Activated T-cell treated with anti-CD3 and anti-CD28 coated beads, Interleukin-2, amount 50 U/mL, for 24 hours (primary cell): ENCODE measurements at places on chromosomes 6 and 20.

DNA sequence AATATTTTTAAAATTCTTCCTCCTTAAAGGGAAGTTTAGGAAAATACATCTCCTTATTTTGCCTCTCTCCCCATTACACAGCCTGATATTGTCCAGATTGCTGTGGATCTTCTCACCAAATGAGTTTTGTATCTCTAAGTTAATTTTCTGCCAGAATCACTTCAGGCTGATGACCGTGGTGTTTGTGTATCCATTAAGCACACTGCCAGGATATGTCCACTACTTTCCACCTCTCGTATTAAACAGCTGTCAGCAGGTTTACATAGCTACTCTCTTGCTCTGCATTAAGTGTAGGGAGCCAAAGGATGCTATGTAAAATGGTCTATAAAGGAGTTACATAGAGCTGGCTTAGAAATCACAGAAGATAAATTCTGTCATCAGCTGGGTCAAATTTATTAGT is 201.1 kb downstream of the ZFAND3 start:
- H3K4me1 ChIP-seq, result peaks cover 30% of the 10 kb centered on the region
- no peak for DNase-seq
- H3K27ac ChIP-seq, result no peak overlapping the region
- no peak overlapping the region for H3K4me3 ChIP-seq

DNA sequence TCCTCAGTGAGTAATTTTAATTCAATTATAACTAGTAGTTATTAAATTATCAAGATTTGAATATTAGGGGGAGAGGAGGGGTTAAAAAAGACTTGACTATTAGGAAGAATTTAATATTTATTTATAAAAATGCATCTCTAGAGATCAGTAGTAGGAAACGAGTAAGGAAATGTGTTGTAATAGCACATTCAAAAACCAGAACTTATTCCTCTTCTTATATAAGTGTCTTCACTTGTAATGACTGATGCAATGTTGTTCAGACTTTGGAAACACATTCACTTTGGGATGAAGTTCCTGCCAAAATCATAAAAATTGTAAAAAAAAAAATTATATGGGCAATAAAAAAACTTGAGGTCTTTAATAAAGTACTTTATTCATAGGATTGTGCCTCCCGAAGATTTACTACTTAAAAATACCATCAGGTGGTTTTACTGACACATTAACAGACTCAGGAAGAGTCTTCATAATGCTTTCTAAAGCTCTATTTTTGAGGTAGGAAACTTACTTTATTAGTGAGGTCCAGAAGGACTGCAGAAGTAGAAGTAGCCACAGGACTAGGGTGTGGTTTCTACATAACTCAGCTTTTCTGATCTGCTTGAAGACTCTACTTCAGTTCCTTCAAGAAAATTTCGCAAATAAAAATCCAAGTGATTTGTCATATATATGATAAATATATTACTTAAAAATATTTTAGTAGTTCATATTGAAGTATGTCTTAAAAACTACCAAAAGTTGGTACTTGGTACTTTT is 59.8 kb downstream of the CCDC170 start:
- H3K4me3 ChIP-seq, result no peak overlapping the region
- no peak overlapping the region for H3K27ac ChIP-seq
- no peaks in the 10 kb centered on the region for H3K27me3 ChIP-seq
- H3K4me1 ChIP-seq, result no peaks in the 10 kb centered on the region

DNA sequence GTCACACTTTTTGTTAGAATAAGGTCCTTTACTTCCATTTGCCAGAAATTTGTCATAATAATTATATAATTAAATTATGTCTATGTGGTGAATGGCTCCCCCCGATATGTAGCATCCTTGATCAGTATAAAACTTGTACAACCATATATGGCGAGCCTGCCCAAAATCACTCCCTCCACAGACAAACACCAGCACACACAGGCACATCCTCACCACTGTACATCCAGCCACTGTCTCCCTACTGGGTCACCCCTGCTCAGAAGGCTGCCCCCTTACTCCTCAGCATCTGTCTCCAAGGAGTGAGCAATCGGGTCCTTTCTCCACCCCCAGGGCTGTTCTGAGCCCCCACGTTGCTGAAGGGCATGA is 87.0 kb upstream of the MYL9 start:
- no peak for DNase-seq
- no peak overlapping the region for H3K4me3 ChIP-seq
- no peak overlapping the region for H3K27ac ChIP-seq
- H3K27me3 ChIP-seq, result no peaks in the 10 kb centered on the region
- H3K4me1 ChIP-seq, result no peaks in the 10 kb centered on the region
- H3K36me3 ChIP-seq, result no peaks in the 10 kb centered on the region

DNA sequence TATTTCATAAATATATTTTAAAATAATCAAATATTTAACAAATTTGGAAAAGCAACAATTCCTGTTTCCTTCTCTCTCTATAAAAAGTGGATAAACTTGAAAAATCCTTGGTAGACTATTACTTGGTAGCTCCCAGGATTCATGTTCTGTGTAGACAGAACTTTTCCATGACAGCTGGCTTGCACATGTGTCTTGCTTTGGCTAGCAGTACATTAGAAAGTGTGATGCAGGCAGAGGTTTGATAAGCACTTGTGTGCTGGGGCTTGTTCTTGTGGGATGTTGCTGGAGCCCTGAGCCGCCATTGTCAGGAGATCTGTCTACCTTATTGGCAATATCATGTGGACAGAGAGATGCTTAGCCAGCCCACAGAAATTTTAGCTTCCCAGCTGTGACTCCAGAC is 327.2 kb downstream of the CDKAL1 start:
- H3K36me3 ChIP-seq, result peaks cover 12% of the 10 kb centered on the region
- H3K4me1 ChIP-seq, result no peaks in the 10 kb centered on the region
- no peak overlapping the region for H3K27ac ChIP-seq
- H3K4me3 ChIP-seq, result no peak overlapping the region

DNA sequence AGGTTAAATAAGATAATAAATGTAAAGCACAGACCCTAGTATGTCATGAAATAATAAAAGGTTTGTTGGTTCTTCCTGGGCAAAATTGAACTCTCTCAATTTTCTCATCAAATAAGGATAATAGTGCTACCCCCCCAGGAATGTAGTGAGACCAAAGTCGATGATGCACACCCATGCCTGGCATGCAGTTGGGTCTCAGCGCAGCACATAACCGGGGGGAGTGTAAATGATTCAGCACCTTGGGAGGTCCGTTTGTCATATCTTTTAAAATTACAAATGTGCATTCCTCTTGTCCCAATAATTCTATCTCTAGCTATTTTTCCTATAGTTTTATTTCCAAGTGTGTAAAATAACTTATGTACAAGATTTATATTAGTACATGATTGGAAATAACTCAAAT is 31.3 kb upstream of the CCDC167 start:
- peaks cover 2% of the 10 kb centered on the region for H3K36me3 ChIP-seq
- DNase-seq, result no peak
- no peaks in the 10 kb centered on the region for H3K27me3 ChIP-seq

DNA sequence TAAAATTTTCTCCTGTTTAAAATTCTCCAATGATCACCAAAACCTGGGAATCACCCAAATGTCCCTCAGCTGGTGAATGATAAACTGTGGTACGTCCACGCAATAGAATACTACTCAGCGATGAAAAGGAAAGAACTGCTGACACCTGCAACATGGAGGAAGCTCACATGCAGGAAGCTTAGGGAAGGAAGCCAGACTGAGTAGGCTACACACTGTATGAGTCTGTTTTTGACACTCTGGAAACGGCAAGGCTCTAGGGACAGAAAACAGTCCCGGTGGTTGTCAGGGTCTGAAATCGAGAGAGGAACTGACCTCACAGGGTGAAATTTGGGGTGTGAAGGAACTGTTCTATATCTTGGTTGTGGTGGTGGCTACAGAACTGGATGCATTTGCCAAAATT is 25.2 kb upstream of the TLDC2 start:
- no peak overlapping the region for H3K4me3 ChIP-seq
- peaks cover 3% of the 10 kb centered on the region for H3K4me1 ChIP-seq
- H3K36me3 ChIP-seq, result no peaks in the 10 kb centered on the region
- no peaks in the 10 kb centered on the region for H3K27me3 ChIP-seq

- peaks cover 22% of the 10 kb centered on the region for H3K36me3 ChIP-seq
- H3K4me3 ChIP-seq, result no peak overlapping the region
- H3K27ac ChIP-seq, result no peak overlapping the region
- DNase-seq, result no peak
- H3K4me1 ChIP-seq, result peaks cover 27% of the 10 kb centered on the region
Observed at GRCh38 chr20:59217173-59217572, 53.6 kb downstream of the ZNF831 start.

GRCh38 chr6:53315086-53315724 is 33.5 kb downstream of the ELOVL5 start:
- H3K27me3 ChIP-seq, result no peaks in the 10 kb centered on the region
- H3K27ac ChIP-seq, result peak overlapping the region; percentile 87
- no peak for DNase-seq
- H3K4me1 ChIP-seq, result peaks cover 77% of the 10 kb centered on the region
- no peak overlapping the region for H3K4me3 ChIP-seq
- H3K36me3 ChIP-seq, result peaks cover 35% of the 10 kb centered on the region

GRCh38 chr6:45555981-45556771 is 178.4 kb upstream of the SUPT3H start:
- H3K4me3 ChIP-seq, result no peak overlapping the region
- no peak for DNase-seq
- H3K27ac ChIP-seq, result no peak overlapping the region
- H3K36me3 ChIP-seq, result peaks cover 8% of the 10 kb centered on the region
- H3K27me3 ChIP-seq, result no peaks in the 10 kb centered on the region

DNA sequence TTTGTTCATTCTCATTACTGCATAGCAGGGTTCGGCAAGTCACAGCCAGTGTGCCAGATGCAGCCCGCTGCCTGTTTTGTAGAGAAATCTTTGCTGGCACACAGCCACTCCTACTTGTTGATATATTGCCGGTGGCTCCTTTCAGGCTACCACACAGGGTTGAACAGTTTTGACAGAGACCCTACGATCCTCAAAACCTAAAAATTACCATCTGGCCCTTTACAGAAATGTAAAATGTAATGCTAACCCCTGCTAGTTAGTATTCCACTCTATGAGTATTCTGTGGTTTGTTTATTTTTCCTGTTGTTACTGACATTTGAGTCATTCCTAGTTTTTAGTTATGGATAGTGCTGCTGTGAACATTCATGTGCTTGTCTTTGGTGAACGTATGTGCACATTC is 11.5 kb downstream of the DHX35 start:
- DNase-seq, result no peak
- no peak overlapping the region for H3K4me3 ChIP-seq
- H3K27me3 ChIP-seq, result no peaks in the 10 kb centered on the region

DNA sequence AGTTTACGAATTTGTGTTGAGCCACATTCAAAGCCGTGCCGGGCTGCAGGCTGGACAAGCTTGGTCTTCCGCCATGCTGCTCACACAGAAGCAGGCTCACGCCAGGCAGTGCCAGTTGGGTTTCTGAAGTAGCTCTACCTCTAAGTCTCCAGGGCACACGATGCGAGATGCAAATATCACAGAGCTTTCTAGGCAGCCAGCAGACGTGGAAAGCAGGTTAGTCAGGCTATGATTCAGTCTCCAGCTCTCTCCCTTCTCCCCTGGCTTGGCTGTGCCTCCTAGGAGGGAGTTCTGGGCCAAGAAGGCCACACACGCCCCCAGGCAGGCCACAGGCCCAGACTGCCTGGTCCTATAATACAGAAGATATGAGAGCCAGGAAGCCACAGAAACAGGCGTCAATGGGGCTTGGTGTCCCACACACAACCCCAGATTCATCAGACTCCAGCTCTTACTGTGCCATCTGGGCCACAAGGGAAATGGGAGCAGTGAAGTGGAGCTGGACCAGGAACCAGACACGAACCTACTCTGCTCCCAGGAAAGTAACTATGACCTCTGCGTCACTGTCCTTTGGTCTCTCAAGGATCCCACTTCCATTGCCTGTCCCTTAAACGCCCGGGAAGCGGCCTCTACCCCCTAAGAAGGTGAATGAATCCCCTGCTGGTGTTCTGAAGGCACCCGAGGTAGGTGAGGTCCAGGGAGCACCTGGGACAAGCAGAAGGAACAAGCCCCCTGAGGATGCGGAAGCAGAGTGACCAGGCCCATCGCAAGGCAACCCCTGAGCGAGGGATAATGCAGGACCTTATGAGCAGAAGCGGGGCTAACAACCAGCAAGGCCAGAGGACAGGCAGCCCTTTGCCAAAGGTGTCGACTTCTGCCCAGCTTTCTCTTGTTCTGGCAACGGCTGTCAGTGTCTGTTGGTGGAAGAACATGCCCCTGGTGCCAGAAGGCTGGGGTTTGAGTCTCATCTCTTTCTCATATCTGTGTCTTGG is 61.2 kb downstream of the GFOD1 start:
- H3K27me3 ChIP-seq, result no peaks in the 10 kb centered on the region
- H3K27ac ChIP-seq, result peak overlapping the region; percentile 98
- DNase-seq, result peak; percentile 58
- peaks cover 16% of the 10 kb centered on the region for H3K36me3 ChIP-seq
- H3K4me3 ChIP-seq, result no peak overlapping the region
- peaks cover 76% of the 10 kb centered on the region for H3K4me1 ChIP-seq

GRCh38 chr6:25223490-25223991 is 55.6 kb upstream of the CARMIL1 start:
- peak; percentile 68 for DNase-seq
- no peak overlapping the region for H3K27ac ChIP-seq
- H3K4me3 ChIP-seq, result peak overlapping the region; percentile 59
- peaks cover 11% of the 10 kb centered on the region for H3K4me1 ChIP-seq

DNA sequence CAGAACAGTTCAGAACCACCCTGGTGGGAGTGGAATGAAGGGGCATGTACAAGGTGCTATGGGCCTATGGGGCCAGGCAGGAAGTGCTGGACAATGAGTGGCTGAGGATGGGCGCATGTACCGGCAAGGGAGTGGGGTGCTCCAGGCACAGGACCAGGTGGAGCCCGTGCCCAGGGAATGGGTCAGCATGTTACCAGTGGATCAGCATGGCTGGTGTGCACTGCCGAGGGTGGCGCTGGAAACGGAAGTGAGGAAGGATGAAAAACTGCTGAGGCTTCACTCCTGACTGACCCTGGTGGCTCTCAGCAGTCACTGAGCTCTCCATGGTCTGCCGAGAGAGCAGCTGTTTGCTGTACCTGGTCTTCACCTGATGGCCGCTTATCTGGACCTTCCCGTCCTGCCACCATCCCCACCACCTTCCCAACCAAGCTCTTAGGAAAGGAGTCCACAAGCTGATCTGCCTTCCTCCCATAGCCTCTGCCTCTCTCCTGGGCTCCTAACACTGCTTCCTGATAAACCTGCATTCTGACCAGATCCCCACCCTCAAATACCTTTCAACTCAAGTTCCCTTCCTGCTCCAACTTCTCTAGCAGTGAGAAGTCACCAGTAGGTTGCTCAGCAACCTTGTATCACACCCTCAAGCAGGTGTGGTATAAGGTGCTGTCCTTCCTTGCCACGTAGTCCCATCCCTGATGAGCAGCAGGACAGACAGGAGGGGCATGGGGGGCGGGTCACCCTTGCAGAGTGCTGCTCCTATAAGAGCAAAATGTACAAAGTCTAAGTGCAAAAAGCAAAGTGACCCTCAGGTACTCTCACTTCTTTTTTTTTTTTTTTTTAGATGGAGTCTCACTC is 7.1 kb downstream of the UQCC2 start:
- no peak overlapping the region for H3K27ac ChIP-seq
- H3K4me1 ChIP-seq, result peaks cover 30% of the 10 kb centered on the region
- H3K27me3 ChIP-seq, result no peaks in the 10 kb centered on the region
- H3K4me3 ChIP-seq, result no peak overlapping the region
- peaks cover 93% of the 10 kb centered on the region for H3K36me3 ChIP-seq
- no peak for DNase-seq

- H3K4me1 ChIP-seq, result peaks cover 12% of the 10 kb centered on the region
- no peaks in the 10 kb centered on the region for H3K36me3 ChIP-seq
- no peak overlapping the region for H3K27ac ChIP-seq
- no peak for DNase-seq
- H3K4me3 ChIP-seq, result no peak overlapping the region
Observed at GRCh38 chr6:87277123-87277522, 45.3 kb upstream of the SMIM8 start.

- H3K4me3 ChIP-seq, result no peak overlapping the region
- no peak for DNase-seq
- H3K4me1 ChIP-seq, result no peaks in the 10 kb centered on the region
- H3K27ac ChIP-seq, result no peak overlapping the region
Observed at GRCh38 chr6:78577585-78577984, 289.8 kb upstream of the IRAK1BP1 start.
